NCI-H345 (cell line): ENCODE measurements at places on chromosomes 7 and 10.

GRCh38 chr7:149887311-149887710 is 13.5 kb downstream of the ATP6V0E2 start:
- DNase-seq: no peak

DNA sequence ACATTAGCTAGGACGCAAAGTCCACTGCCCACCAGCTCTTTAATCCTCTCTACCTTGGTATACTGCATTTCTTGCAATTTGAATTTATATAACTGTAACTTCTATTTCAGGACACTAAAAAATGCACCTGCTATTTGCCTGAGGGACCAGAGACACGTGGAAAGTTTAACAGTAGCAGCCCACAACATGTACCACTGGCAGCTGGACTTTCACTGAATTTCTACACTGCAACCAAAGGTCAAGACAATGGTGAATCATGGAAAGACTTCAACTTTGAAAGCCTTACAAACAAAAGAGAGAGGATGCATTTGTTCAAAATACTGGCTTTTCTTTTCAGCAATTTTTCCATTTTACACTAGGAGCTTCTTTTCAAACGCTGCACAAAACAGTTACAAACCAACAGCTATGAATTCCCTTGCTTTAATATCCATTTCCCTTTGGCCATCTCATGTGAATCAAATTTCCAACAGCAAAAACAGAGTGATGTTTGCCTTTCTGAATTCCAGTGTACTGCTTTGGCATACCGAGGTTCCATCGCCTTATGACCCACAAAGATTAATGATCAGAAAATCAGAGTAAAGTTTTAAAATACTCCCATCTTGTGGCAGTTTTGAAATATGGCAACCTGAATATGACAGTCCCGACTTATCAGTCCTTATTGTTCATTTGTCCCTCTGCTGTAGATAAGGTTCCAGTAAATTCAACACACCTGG is 29.9 kb upstream of the HNRNPH3 start:
- DNase-seq: peak; percentile 11

DNA sequence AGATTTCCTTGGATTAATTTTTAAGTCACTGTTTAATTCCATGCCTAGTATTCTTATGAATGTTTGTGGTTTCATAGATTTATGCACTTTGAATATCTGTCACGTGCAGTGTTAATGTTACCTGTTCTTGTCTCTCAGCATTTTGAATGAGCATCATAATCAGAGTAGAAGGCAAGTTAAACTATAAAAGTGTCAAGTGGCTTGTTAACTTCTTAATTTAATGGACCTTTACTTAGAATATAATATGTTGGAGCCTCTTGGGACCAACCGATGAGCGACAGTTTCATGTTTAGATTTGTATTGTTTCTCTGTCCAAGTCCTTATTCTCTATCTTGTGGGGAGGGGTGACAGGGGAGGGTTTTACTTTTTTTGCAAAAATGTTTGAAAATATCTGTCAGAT is 50.6 kb upstream of the MTURN start:
- DNase-seq: no peak

DNA sequence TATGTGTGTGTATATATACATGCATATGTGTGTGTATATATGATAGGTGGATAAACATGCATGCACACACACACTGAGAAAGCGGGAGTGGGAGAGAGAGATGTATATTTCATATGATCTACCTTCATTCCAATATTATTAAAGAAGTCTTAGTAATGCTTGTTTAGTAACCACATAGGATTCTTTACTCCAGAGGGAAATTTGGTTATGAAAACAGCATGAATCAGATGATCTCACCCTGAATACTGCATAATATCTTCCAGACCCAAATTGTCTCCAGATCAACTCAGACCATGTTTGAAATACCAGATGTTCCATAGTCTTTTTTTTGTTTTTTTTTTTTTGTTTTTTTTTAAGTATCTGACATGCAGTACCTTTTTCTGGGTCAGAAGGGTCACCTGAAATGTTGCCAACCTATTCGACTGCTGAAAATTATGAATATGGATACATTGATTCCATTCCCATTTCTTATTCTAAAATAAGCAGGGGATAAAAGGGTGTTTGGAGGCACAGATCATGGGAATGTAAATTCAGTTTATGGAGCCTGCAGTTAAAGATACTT is 17.4 kb downstream of the TES start:
- DNase-seq: no peak

DNA sequence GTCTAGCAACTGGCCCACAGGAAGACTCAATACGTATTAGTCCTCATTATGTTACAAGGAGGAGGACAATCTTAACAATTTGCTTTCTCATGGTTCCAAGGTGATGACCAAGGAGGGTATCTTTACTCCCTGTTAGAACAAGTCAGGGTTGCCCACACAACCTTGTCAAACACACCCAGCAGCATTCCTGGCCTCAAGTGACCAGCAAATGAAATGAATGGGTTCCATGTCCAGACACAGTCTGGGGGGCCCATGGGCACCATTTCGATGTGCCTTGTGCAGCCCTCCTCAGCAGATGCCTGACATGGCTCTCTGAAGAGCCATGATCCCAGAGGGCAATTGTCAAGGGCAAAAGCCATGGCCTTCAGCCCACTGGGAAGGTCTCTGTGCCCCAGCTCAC is 40.8 kb downstream of the ANXA8 start:
- DNase-seq: no peak

DNA sequence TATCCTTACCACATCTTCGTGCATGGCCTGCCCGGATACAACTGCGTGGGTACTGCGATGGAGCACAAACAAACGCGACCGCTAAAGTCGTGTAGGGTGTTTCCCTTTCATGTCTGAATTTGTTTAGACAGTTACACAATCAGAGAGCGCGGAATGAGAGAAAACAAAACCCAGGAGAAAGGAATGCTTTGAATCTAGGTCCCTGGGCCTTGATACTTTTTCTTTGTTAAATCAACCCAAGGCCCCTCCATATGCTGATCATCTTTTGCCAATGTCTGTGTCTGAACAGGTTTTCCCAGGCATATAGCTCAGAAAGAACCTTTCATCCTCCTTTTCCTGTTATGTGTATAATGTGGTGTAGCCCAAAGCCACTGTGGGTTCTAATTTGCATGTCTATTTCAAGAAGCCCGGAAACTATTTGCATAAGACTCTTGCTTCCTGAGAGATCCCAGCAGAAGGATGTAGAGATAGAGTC is 145.8 kb downstream of the FRMD4A start:
- no peak for DNase-seq

DNA sequence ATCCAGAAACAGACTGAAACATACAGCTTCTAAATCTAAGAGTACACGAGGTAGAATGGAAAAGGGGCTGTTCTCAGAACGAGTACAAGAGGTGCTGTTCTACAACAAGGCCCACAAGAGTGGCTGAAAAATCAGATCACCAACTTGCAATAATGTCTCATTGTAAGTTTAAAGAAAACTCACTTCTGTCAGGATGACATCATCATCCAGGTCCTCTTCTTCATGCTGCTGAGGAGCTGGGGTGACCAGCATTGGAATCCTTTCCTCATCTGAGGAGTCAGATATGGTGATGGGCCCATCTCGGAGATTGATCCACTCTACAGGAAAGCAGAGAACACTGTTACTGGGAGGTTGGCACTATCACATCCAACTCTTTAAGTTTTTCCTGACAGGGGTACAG is 28.8 kb downstream of the RNF216 start:
- DNase-seq: no peak

- DNase-seq: peak; percentile 60
These were observed at the start of gene ARHGAP21 for GRCh38 chr10:24723788-24724380. ARHGAP21 (minus strand) TSS chr10:24723887; CDS start chr10:24721899, 1,988 bp downstream.

DNA sequence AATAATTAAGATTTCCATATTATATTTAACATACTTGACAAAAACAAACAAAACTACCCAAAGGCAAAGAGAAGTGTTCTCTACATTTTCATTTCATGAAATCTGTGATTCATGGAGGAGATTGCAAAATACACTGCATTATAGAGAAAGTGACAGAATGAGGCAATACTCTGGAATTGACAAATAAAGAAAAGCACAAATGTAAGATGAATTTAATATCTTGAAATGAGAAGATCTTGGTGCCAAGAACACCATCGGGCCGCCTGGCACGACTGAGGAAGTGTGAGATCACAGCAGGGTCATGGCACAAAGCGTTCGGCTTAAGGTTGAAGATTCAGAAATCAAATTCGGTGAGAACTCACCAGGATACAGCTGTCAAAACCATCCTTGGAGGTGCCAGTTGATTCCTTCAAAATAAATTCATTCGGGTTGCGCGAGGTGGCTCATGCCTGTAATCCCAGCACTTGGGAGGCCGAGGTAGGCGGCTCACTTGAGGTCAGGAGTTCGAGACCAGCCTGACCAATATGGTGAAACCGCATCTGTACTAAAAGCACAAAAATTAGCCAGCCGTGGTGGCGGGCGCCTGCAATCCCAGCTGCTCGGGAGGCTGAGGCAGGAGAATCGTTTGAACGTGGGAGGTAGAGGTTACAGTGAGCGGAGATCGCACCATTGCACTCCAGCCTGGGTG is 174.0 kb upstream of the PFKP start:
- no peak for DNase-seq

DNA sequence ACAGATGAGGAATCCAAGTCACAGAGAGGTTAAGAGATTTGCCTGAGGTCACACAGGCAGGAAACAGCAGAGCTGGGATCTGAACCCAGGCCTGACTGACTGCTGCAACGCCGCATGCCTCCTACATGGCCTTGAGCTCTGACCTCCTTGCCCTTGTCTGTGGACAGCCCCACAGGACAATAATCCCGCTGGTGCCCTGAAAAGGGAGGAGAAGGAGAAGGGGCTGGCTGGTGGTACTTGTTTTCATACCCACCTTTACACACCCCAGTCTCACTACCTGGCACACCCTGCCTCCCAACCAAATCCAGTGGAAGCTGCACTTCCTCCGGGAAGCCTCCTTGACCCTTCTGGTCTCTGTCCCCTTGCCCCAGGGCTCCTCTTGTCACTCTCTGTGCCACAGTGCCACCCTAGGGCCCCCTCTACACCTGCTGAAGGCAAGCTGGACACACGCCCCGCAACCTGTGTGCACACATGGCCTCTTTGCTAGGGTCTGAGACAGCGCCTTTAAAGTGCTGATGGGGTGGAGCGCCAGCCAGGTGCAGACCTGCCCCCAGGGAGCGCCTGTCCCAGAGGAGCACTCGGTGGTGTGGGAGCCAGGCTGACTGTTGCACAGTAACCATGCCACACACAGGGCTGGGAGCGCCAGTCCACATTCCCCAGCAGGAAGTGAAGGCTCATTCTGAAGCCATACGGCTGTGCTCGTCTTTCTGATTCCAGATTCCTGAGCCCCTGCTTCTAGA is 38.6 kb downstream of the ZCCHC24 start:
- no peak for DNase-seq

GRCh38 chr7:113292105-113292504 is 173.8 kb upstream of the SMIM30 start:
- DNase-seq: no peak

DNA sequence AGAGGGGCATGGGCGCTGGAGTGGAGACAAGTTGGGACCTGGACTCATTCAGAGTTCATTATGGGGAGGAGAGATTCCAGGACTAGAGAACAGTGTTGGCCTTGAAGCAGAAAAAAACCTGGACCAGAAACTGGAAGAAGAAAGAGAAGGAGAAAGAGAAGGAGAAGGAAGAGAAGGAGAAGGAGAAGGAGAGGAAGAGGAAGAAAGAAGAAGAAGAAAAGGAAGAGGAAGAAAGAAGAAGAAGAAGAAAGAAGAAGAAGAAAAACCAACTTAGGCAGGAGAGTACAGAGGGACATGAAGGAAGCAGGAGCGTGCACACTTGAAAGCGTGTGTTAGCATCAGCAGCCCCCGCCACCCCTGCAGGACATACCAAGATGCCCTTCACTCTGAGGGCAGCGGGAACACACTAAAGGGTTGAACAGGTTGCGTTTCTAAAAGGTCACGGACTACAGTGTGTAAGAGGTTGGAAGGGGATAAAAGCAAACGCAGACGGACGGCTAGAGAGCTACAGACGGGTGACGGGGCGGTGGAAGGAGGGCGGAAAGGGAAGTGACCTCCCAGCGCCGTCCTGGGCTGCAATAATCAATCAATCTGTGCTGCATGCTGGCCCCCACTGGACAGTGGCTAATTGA is 95.3 kb downstream of the SEC61G start:
- DNase-seq: no peak

- DNase-seq: no peak
These were observed 55.3 kb upstream of the GTF2IRD1 start for GRCh38 chr7:74398426-74398825.

DNA sequence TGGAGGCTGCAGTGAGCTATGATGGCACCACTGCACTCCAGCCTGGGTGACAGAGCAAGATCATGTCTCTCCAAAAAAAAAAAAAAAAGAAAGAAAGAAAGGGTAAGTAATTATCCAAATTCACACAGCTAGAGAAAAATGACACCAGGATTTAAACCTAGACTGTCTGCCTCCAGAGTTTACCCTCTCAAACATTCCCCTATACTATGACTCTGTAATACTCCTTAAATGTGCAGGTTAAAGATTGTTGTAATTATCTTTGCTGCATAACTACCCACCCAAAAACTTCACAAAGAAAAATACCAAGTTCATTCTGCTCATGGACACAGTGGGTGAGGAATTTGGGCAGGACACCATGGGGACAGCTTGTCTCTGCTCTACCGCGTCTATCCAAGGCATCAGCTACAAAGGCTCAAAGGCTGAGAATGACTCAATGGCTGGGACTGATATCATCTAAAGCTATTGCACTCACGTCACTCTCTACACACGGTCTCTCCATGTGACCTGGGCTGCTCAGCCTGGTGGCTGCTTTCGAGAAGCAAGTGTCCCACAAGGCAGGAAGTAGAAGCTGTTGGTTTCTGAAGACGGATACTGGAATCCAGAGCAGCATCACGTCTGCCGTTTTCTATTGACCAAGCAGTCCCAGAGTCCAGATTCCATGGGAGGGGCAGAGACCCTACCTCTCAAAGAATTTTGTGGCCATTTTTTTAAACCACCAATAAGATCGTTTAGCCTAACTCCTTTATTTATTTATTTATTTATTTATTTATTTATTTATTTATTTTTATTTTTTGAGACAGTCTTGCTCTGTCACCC is 185.7 kb upstream of the AUTS2 start:
- no peak for DNase-seq

DNA sequence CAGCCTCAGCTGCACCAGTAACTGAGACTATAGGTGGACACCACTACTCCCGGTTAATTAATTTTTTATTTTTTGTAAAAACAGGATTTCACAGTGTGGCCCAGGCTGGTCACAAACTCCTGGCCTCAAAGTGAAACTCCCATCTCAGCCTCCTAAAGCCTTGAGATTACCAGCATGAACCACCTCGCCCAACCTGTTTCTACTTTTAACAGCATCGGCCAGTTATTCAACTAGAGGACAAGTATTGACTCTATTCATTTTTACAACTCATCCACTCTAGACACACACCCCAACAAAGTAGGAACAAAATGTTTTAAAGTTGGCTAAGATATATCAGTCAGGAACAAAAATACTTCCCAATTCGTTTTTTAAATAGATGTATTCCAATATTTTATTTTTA is 334.8 kb downstream of the PARD3 start:
- no peak for DNase-seq
